Temporal lobe (tissue), 4 donors: ENCODE measurements at places on chromosomes 11 and 22. TPM values are rescaled to one million over a fixed set of nuclear protein-coding genes. Genes with fewer than 3 reads are reported as not detected.

SLC5A1 gene
- total RNA-seq = not detected

BDNF gene
- 5.2 TPM for total RNA-seq

LRRC32 gene
- total RNA-seq = 2.0 TPM

NTM gene
- total RNA-seq = 125 TPM

LARGE1 gene
- 31.2 TPM for total RNA-seq

KRTAP5-1 gene
- total RNA-seq = not detected

OR10A2 gene
- total RNA-seq = not detected

MMP13 gene
- 0.25 TPM for total RNA-seq

PELI3 gene
- 11.8 TPM for total RNA-seq

BTBD18 gene
- not detected for total RNA-seq

NNMT gene
- total RNA-seq = not detected

SULT4A1 gene
- total RNA-seq = 35.2 TPM

PTPRCAP gene
- total RNA-seq = not detected

ZNHIT2 gene
- 2.5 TPM for total RNA-seq
